ENCODE measurements at places on chromosomes 13 and 19.

- DNase-seq, result peak; percentile 83
Measured at GRCh38 chr19:18995804-18996241, 37.5 kb downstream of the SUGP2 start.

DNA sequence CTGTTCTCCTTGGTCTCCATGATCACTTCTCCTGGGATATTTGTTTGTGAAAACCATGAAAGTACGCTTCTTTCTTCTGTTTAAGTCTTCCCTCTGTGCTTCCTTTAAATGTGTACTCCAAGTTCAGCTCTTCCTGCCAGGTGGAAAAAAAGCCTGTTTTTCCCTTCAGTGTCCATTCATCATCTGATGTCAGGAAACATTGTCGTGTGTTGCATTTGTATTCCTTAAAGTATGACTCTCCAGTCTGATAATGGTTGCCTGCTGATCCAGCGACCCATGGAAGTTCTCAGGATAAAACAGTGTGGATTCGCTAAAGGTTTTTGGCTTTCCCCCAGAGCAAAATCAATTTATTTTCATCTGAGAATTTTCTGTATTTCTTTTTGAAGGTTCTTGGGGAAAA lies 22.3 kb downstream of the SACS start:
- no peak for DNase-seq

DNA sequence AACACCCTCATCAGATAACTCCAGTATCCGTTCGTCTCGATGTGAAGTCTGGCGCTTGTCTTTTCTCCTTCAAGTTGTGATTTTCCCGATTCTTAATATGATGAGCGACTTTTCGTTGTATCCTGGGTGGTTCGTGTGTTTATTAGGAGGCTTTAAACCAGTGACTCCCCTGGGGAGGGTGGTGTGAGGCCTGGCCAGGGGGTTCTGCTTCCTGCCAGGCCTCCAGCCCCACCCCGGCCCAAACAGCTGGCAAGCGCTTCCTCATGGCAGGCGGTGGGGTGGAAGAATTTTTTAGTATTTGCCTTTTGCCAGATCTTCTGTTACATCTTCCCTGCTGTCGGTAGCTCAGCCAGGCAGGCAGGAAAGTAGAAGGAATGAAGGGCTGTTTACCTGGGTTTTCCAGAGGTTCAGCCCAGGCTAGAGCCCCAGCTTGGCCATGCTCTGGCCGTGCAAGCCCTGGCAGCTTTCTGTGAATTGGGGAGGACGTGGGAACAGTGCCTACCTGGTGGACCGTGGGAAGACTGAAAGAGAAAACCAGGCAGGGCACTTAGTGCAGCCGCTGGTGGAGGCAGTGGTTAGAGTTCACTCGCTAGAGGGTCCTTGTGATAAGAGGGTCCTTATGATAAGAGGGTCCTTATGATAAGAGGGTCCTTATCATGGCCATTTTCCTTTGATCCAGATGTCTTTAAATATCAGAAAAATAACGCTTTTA lies 37.7 kb upstream of the DCUN1D2 start:
- no peak for DNase-seq

DNA sequence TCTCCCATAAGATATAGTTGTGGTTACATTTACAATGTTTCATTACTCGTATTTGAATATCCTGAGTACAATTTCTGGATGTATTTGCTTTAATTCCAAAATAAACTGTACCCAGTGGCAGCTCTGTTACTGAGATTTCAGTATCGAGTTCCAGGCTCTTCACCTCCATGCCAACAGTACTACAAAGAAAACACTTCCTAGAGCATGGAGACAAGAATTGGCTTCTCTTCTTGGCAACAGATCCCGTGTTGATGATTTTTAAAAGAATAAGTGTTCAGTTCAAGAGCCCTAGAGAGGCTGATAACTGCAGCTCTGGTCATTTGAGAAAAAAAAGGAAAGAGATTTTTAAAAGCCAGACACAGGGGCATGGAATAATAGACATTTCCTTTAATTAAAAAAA lies 302.8 kb downstream of the EFNB2 start:
- DNase-seq, result no peak

GRCh38 chr13:24203811-24204210 lies 43.3 kb downstream of the SPATA13 start:
- DNase-seq, result no peak

- DNase-seq, result no peak
Measured at GRCh38 chr13:110500341-110500740, 61.2 kb downstream of the RAB20 start.

DNA sequence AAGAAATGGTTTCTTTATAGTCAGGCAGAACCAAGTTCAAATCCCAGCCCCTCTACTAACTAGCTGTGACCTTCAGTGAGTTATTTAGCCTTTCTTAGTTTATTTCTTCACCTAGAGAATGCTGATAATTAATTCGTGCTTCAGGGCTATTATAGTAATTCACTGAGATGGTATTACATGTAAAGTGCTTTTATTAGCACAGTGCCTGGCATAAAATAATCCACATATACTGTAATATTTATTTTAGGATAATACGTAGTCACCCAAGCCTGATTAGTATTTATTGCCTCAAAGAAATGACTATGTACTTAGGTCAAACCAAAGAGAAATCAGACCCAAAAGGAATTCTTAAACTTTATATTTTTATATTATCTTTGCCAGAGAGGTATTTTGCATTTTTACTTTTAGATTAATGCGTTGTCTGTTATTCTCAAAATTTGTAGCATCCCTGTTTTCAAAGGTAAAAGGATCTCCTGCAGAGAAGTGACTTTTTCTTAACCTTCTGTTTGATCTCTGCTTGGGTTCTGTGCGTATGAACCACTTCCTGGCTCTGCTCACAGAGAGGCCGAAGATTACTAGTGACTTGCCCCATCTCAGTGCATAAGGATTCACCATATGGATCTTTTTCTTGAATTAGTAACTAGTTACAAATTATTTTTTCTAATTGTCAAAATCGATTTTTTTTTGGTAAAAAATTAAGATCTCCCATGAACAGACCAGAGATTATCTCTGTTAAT lies 19.7 kb downstream of the UBAC2 start:
- no peak for DNase-seq

GRCh38 chr13:60175571-60175970 lies 11.8 kb upstream of the DIAPH3 start:
- DNase-seq, result no peak

DNA sequence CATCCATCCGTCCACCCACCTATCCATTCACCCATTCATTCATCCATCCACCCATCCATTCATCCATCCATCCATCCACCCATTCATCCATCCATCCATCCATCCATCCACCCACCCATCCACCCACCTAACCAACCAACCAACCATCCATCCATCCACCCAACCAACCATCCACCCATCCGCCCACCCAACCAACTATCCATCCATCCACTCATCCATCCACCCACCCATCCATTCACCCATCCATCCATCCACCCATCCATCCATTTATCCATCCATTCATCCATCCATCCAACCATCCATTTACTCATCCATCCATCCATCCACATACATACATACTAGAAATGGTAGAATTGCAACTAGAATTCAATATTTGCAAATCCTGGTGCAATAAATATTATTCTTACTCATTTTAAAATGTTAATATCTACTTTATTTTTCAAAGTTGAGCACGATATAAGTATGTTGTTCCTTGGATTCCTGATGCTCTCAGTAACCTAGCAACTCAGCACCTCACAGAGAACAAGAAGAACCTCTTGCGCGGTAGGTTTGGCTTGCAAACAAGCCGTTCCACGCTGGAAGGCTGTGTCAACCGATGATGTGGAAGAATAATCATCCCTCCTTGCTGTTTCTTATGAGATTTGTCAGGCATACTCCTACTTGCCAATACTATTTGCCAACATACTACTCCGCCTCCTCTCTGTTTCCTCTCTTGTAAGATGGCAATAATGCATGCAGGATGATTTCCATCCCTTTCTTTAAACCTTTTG lies 111.7 kb downstream of the GNG7 start:
- DNase-seq, result no peak

- DNase-seq, result no peak
Measured at GRCh38 chr13:93794197-93794885, 567.7 kb downstream of the GPC6 start.

- DNase-seq, result no peak
Measured at GRCh38 chr19:41198559-41198958, 5.5 kb downstream of the CYP2S1 start.

GRCh38 chr13:87557788-87558187 lies 113.4 kb upstream of the SLITRK5 start:
- DNase-seq, result no peak

DNA sequence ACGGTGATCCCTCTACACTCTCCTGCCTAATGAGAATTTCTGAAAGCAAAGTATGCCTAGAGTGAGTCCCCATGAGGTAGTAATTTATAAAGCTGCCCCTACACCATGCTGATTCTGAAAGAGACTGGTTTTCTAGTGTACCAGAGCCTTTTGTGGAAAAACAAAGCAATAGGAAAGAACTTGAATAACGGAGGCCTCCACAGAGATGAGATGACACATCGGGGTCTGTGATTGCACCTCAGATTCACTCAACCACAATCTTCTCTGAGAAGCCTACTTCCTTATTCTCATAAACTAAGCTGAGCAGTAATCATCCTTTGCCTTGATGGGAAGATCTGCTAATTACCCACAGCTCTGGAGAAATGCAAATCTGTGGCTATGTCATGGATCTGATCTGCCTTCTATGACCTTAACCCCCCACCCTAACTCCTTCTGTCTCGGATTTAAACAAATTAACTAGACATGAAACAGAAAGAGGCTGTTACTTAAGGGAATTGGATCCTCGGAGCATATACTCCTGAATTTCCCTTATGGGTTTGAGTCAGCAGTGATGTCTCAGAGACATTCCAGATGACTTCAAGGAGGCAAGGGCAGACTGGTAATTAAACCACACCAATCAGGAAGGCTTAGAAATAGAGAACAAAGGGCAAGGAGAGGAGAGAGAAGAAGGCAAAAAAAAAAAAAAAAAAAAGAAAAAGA lies 128.0 kb downstream of the DCT start:
- peak; percentile 74 for DNase-seq

DNA sequence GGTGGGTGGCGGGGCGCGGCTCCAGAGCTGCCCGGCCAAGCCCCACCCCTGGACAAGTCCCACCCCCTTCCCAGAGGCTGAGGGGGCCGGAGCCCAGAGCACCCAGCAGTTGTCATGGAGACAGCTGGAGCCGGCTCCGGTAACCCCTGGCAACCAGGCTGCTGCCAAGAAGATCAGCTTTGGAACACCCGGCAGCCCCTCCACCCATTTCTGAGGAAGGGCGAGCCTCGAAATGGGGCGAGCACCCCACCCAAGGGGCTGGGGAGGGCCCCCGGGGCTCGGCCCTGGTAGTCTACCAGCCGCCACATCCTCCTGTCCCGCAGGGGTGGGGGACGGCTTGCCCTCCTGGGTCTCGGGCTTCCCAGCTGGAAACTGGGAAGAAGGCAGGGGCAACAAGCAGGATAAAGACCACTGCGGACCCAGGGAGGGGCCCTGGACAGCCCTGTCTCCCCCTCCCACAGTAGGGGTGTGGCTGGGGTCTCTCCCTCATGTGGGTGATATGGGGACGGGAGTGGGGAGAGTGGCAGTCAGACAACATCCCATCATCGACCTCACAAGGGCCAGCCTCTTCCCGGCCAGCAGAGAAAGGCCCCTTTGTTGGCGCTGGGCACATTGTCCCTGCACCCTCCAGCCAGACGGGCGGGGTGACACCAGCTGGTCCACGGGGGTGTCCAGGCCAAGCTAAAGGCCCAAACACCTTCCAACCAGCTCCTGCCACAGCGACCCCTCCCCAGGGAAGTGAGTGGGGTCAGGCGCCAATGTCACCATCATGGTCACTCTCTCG lies 1.5 kb downstream of the CERS1 start:
- DNase-seq, result peak; percentile 34

GRCh38 chr13:75345193-75345592 lies 136.8 kb downstream of the TBC1D4 start:
- DNase-seq, result peak; percentile 23

- peak; percentile 94 for DNase-seq
Measured at GRCh38 chr13:44436589-44437337, 63.1 kb downstream of the SERP2 start.

DNA sequence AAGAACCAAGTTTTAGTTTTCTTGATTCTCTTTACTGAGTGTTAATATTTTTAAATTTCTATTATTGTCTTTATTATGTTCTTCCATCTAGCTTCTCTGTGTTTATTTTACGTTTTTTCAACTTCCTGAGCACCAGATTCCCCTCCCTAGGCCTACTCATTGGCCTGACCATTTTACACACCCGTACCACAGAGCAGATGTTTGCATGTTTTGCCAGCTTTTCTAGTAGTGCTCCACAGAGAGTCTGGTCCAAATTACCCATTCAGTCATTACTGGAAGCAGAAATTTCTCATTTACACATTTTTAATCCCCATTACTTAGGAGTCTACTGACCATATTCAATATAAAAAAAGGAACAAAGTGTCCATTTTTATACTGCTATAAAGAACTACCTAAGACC lies 66.9 kb downstream of the ING1 start:
- peak; percentile 13 for DNase-seq

GRCh38 chr13:100875392-100876043 lies 200.9 kb upstream of the TMTC4 start:
- peak; percentile 96 for DNase-seq

DNA sequence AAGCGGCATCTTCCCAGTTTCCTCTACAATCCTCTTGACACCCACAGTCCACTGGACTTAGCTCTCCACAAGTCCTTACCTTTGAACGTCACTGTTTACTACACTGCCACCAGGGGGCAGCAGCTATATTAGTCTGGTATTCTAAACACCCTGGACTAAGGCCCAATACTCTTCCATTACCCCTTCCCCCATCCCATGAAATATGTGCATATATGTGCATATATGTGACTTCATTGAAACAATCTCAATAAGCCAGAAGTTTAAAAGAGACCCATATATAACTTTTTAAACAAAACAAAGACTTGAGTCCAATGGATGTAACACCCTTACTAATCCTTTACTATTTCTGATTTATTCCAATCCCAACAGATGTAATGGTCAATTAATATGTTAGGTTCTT lies 15.5 kb downstream of the GGACT start:
- DNase-seq, result peak; percentile 74

DNA sequence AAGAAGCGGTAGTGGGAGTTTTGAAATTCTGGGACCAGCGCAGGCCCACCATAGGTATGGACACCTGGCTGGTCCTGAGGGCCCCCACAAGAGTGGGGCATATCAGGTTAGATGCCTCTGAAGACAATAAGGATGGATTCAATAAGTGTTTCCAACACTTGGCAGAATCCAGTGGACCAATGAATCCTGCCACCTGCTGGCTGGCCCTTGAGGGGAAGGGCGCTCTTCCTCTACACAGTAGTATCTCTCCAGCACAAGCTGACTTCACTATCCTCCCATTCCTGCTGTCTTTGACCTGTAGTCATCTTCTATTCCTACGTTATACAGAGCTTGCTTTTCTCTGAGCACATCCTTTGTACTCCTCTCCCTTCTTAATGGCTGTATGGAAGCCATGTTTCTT lies 199.7 kb upstream of the TSHZ3 start:
- peak; percentile 36 for DNase-seq

GRCh38 chr13:95239283-95239682 lies 62.0 kb downstream of the ABCC4 start:
- no peak for DNase-seq

GRCh38 chr13:111005364-111005763 lies 90.5 kb upstream of the ANKRD10 start:
- peak; percentile 50 for DNase-seq

- DNase-seq, result no peak
Measured at GRCh38 chr13:94395860-94396259, 83.6 kb downstream of the DCT start.

- no peak for DNase-seq
Measured at GRCh38 chr13:49777746-49778614, 14.5 kb downstream of the KPNA3 start.

- DNase-seq, result no peak
Measured at GRCh38 chr13:98517576-98518310, 59.2 kb downstream of the STK24 start.

GRCh38 chr19:52524086-52524485 lies 3.4 kb upstream of the ZNF808 start:
- no peak for DNase-seq

Measured in fibroblast of skin of scalp (primary cell).